ENCODE measurements at places on chromosomes 1 and 21.

DNA sequence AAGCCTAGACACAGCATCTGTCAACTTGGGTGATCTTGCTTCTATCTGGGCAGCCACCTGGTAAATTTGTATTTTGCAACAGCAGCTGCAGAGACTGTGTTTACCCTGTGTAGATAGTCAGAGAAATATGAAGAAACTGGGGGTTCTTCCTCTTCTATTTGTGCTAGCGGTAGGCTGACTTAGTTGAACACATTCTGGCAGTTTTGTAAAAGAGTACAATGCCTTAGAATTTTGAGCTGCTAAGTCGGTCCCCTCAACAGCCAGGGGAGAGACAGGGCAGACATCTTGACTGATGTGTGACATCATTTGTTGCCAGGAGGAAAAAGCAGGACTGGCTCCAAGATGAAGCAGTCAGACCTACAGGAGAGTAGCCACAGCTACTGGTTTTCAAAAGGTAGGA is 53.7 kb downstream of the KCNJ6 start:
- DNase-seq = peak; percentile 25

GRCh38 chr1:188194916-188195315 is 1366.2 kb downstream of the PLA2G4A start:
- no peak for DNase-seq

DNA sequence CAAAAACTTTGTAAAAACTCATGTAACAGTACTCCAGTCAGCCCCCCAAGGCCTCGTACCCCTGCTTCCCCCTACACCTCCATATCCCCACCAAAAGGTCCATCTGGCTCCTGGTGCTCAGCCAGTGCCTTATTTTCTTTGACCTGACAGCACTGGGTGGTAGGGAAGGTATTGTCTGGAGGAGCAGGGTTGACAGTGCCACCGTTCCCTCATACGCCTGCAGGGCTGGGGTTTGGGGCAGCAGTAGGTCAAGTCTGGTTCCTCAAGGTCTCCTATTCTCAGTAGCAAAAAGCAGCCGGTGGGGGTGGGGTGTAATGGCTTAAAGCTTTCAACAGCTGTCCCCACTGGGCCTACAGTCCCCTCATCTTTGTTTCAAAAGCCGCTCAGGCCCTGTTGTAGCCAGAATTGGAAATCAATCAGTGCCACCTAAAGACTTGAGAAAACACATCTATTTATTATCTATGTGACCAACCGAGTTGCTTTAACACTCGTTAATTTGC is 25.3 kb upstream of the TTF2 start:
- no peak for DNase-seq

DNA sequence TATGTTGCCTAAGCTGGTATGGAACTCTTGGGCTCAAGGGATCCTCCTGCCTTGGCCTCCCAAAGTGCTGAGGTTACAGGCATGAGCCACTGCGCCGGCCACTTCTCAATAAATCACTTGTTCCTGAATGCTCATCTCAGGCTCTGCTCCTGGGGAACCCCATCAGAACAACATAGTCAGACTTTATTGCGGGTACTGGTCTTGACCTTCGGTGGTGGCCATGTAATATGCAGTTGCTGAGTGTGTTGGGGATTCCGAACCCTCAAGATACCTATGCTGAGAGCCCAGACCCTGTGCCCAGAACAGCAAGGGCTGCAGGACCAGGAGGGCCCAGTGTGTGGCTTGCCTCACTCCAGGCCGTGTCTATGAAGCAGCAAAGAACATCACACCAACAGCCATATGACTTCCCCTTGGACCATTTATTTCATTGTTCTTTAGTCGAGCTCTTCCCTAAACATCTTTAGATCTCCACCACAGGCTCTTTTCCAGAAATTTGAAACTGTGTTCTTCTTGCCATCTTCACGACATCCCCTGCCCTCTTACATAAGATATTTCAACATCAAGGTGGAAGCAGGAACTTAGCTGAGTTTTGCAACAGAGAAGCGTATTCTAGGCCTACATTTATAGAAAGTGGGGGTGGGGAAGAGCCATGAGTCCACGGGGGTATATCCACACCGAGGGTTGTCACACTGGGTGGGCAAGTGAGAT is 12.7 kb upstream of the SDHB start:
- no peak for DNase-seq

DNA sequence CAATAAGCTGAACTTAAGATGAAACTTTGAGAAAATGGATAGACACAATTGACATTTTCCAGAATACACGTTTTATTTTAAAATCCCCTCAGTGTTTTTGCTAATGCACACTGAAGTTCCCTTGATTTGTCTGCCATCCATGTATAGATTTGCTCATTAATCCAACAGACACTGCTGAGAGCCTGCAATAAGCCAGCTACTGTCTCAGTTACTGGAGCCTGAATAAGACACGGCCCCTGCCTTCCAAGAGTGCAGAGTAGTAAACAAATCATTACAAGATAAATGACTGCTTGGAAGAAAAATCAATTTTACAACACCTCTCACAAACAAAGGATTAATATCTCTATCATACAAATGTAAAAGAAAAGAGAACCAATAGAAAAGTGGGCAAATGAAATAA is 130.1 kb downstream of the TLR5 start:
- no peak for DNase-seq

GRCh38 chr1:56547977-56548376 is 31.4 kb downstream of the PLPP3 start:
- no peak for DNase-seq

- DNase-seq = no peak
Observed at GRCh38 chr1:54171606-54172005, 18.8 kb upstream of the CDCP2 start.

DNA sequence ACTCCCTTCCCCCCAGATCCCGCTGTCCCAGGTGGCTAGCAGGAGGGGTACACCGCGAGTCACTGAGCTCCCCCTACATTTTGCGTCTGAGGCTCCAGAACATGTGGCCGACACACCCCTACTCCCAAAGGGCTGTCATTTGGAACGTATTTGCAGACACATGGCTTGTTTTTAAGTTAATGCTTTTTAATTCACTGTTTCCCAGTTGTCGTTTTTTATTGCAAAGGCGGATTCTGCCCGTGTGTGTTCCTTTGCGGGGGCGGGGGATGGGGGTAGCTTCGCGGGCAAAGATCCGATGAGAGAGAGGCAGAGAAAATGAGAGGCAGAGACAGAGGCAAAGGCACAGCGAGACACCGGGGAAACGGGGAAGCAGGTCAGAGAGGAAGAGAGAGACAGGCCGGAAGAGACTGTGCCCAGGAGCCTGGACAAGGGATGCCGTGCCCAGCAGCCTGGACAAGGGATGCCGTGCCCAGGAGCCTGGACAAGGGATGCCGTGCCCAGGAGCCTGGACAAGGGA is 270.2 kb downstream of the FOXD2 start:
- no peak for DNase-seq

DNA sequence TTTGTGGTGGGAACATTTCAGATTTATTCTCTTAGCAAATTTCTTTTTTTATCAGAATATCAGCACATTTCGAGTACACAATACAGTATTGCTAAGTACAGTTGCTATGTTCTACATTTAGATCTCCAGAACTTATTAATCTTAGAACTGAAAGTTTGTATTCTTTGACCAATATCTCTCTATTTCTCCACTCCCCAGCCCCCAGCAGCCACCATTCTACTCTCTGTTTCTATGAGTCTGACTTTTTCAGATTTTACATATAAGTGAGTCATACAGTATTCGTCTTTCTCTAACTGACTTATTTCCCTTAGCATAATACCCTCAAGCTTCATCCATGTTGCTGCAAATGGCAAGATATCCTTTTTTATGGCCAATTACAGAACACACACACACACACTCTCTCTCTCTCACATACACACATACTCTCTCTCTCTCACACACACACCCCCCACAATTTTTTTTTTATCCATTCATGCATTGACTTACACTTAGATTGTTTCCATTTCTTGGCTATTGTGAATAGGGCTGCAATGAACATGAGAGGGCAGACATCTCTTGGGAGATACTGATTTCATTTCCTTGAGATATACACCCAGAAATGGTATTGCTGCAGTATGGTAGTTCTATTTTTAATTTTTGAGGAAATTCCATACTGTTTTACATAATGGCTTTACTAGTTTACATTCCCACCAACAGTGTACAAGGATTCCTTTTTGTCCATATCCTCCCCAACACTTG is 15.7 kb downstream of the RPTN start:
- no peak for DNase-seq

- DNase-seq = no peak
Observed at GRCh38 chr21:42595283-42596187, 57.9 kb upstream of the PDE9A start.

DNA sequence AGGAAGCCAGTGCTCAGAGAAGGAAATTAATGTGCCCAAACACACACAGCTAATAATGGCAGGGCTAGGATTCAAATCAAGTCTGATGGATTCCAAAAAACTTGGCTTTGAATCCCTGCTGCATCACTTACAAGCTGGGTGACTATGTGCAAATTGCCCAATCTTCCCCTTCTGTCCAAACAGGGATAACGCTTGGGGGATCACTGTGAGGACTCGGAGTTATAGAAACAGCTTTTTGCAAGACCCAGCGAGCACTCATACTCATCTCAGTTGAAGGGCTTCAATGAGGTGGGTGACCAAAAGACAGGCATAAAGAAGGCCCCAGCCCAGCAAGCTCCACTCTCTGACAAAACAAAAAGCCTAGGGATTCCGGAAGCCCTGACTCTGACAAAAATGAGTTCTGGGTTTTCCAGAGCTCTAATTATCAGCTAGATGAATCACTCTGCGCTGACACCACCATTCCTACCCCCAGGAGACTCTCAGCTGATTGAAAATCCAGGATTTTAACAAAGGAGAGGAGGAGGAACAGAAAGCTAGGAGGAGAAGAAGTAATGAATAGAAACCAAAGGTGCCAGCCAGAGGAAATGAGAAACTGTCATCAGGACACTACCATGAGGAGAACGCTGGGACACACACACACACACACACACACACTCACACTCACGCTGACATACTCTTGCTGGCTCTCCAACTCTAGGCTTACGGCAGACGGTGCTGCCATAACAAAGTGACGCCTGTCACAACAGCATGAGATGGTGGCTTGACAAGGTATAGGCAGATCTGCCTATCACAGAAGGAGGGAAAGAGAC is 1.6 kb upstream of the STK40 start:
- peak; percentile 85 for DNase-seq

DNA sequence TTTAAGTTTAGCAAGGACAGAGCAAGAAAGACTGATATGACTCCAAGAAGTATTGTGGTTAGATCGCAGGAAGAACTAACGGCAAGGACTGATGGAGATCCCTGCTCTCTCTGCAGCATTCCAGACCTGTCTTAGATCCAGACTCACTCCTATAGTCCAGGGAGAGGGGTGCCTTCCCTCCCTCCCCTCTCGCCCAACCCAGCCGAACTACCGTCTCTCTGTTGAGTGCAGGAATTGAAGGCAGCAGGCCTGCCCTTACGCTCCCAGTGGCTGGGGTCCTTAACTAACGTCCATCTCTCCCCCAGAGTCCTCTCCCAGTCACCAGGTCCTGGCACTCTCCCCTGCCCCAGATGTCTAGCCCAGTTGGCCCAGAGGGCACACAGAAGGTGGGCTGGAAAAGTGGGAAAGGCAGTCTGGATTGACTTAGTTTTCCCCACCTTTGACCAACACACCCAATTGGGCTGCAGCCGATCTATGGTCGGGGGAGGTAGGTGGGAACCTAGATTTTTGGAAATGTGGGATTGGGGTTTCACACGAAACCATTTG is 1.1 kb downstream of the CRABP2 start:
- no peak for DNase-seq

DNA sequence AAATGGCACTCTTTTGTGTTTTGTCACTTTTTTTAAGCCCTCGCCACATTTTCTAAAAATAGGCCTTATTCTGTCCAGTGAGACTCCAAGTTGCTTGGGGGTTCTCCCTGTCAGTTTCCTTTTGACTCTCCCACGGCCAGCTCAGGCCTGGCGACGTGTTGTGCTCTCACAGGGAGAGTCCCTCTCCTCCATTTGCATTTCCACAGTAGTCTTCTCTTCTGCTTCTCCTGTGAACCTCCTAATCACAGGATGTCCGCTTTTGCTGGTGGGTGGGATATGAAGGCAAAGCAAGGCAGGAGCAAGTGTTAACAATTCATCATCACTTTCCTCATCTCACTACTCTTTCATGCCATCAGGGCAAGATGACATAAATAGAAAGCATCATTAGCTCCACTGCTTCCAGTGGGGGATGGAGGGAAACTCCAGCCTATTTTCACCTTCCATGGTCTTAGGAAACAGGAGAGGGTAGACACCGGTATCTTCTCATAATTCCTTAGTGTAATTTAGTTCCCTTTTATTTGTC is 99.8 kb downstream of the INTS7 start:
- no peak for DNase-seq

- DNase-seq = no peak
Observed at GRCh38 chr1:229194096-229194495, 76.8 kb upstream of the RAB4A start.

DNA sequence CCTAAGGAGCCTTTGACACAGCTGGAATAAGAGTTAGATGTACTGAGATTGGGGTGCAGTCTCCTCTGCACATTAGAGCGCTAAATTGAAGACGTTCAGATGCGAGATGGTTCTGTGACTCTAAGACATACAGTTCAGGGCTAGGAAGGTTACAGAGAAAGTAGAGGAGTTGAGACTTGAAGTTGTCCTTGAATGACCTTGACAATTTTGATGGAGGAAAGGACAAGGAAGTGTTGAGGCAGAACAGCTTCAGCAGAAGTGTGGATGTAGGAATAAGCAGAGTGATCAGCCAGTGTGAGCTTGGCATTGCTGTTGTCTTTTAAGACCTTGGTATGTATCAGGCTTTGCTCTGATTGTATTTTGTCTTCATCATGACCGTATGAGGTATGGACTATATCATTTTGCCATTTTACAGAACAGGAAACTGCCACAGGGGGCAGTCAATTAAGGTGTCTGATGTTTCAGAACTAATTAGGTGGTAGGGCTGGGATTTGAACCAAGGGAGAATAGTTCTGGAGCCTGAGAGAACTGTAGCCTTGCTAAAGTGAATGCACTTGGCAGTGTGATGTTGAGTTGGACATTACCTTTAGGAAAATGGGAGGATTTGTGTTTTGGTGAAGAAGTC is 9.2 kb downstream of the TTF2 start:
- DNase-seq = no peak

GRCh38 chr1:154719586-154720327 is 111.8 kb upstream of the ADAR start:
- no peak for DNase-seq

Measured in Daoy (cell line).